ENCODE measurements at places on chromosomes 2 and 18.
A peak's percentile ranks its signal among the peaks of the same experiment; 100 is the strongest.

GRCh38 chr2:222261504-222261903 is 37.3 kb downstream of the PAX3 start:
- DNase-seq, result no peak

GRCh38 chr18:50879302-50880118 is 592 bp downstream of the ME2 start:
- DNase-seq, result no peak

GRCh38 chr2:41698678-41699422 is 349.0 kb upstream of the PKDCC start:
- DNase-seq, result peak; percentile 15

DNA sequence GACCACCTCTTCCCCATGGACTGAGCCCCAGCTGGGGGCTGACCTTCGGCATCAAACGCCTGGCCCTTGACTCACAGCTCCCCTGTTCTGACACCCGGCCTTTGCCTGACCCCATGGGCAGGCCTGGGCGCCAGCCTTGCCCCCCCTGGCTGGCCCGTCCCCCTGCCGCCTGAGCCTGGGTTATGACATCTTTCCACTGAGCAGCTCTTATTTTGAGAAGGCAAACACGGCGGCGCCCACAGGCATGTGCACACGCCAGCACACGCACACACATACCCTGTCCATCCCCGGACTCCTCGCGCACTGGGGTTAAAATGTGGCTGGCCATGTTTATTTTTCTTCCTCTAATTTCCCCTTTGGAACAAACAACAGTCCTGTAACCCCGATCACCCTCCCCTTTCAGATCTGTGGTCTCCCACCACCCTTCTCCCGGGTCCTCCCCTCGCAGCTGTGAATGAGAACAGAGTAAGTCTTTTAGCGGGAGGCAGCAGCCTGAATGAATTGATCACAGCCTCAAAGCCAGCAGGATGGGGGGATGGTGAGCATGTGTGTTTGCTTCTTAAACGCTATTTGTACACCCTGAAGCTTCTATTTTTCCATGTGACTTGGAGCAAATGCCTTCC is 11.8 kb upstream of the ATOH8 start:
- DNase-seq, result peak; percentile 36

DNA sequence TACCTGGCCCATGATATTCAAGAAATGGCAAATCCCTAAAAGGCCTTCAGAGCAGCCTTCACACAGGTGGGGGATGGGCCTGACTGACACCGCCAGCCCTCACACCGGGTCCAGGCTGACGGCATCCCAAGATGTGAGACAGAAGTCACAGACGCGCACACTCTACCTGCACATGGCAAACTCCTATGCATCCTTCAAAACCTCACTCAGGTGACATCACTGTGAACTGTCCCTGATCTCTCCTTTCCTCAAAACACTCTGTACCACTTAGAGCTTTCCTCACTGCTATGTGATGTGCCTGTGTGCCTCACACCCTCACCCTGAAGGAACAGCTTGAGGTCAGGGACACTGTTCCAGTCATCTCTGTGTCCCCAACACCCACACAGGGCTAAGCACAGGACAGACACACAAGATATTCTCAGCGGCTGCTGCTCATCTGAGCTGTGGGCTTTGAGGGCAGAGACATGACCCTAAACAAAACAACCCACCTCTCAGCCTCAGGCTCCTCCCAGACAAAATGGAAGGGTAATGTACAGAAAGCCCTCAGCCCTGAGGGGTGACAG is 27.5 kb downstream of the BIN1 start:
- DNase-seq, result no peak
